ENCODE measurements at places on chromosomes 7 and 10.

DNA sequence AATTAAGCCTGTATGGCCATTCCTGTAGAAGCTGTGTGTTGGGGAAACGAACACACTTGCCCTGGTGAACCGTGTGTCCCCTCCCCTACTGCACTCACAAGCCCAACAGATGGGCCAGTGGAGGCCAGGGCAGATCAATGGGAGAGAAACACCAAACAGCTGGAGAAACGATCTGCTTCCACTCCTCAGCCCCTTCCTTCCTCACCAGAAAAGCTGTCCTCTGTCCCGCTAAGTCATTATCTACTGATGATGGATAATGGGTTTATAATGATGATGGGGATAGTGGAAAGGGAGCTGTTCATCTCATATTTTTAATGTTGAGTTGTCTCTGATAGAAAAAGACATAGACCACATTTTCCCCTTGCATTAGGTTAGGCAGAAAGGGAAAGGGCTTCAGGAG, 99.7 kb downstream of the ELMO1 start:
- DNase-seq: no peak

GRCh38 chr10:97898429-97898828, 48.8 kb downstream of the GOLGA7B start:
- no peak for DNase-seq

DNA sequence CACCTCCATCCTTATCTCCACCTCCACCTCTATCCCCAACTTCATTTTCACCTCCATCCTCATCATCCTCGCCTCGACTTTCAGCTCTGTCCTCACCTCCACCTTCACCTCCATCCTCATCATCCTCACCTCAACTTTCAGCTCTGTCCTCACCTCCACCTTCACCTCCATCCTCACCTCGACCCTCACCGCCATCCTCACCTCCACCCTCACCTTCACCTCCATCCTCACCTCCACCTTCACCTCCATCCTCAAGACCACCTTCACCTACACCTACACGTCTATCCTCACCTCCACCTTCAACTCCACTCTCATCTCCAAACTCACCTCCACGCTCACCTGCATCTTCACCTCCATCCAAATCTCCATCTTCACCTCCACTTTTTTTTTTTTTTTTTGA, 12.0 kb upstream of the RABGEF1 start:
- no peak for DNase-seq

DNA sequence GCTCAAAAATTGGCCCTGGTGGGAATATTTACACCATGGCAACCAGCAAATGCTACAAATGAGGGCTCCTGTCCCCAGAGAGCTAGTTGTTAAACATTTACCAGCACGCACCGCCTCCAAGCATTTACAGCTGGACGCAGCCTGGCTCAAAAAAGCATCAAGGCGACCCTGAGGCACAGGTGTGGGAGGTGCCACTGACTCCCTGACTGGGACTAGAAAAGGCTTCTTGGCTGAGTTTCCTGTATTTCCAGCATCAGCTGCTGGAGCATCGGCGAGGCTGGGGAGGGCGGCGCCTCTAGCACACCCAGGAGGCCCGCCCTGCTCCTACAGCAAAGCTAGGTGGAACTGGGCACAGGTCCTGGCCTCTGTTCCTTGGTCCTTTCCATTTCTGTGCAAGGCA, 43.5 kb upstream of the ZRANB1 start:
- DNase-seq: no peak

DNA sequence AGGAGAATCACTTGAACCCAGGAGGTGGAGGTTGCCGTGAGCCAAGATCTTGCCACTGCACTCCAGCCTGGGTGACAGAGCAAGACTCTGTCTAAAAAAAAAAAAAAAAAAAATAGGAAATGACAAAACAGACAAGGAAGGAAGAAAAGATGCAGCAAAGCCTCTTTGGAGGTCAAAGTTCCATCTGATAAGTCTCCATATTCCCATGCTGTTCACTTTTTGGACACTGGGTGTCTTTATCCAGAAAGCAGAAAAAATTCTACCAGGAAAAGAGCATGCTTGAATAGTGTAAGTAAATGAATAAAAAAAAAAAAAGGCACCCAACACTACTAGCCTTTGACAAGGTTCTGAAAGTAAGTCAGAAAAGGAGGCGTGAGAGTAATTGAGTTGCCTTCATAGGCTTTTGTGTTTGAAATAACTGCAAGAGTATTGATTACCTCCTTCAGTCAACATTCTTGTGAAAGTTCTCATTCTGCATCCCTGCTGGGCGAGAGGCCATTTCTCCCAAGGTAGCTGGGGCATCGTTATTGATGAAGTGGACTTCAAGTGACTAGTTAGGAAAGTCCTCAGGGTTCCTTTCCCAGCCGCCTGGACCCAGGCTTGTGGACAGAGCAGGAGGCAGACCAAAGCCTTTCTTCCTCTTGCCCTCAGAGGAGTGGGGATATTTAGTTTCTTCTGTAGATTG, 133.3 kb upstream of the KIF5B start:
- DNase-seq: no peak

DNA sequence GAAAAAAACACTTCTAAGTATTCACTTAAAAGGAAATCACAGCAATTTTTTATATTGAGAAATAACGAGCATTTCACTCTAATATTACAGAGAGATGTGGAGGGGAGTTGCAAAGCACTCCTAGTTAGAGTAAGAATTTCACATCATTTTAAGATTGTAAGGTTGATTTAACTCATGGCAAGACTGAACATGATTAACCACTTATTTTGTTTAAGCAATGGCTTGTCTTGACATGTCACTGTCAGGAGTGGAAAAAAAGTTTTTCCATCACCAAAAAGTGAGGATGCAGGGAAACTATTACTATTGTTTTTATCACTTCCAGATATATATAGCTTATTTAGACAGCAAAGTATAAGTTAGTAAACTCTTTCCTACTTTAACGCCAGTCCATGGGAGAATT, 27.1 kb downstream of the CD36 start:
- DNase-seq: no peak
